H9 (cell line): ENCODE measurements at places on chromosomes 16 and 17.
A peak's percentile ranks its signal among the peaks of the same experiment; 100 is the strongest.

- no peak for DNase-seq
These were observed 124.0 kb downstream of the GP2 start for GRCh38 chr16:20203272-20203671.

DNA sequence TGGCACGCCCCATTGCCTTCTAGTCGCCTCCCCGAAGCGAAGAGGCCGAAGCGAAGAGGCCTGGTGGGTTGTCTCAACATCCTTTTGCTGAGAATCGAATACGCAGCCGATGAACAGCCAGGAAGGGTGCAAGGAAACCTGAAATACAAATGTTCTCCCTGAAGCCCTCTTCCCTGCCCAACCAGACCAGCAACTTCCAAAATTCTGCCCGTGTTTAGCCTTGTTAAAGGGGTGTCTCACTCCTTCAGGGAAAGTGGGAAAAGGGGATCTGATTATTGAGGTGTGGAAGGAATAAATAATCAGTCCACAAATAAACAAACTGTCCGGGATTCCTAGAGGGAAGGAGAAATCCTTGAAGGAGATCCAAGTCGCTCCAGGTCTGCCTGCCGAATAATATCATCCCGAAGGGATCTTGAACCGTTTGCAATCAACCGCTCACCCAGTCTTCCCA is 1.4 kb upstream of the FOXC2 start:
- peak; percentile 31 for DNase-seq

- no peak for DNase-seq
These were observed 51.6 kb downstream of the PRKCA start for GRCh38 chr17:66353937-66354401.

- DNase-seq: no peak
These were observed 14.9 kb upstream of the C16orf54 start for GRCh38 chr16:29760567-29761279.

GRCh38 chr17:50904518-50905459 is 38.6 kb upstream of the TOB1 start:
- no peak for DNase-seq

DNA sequence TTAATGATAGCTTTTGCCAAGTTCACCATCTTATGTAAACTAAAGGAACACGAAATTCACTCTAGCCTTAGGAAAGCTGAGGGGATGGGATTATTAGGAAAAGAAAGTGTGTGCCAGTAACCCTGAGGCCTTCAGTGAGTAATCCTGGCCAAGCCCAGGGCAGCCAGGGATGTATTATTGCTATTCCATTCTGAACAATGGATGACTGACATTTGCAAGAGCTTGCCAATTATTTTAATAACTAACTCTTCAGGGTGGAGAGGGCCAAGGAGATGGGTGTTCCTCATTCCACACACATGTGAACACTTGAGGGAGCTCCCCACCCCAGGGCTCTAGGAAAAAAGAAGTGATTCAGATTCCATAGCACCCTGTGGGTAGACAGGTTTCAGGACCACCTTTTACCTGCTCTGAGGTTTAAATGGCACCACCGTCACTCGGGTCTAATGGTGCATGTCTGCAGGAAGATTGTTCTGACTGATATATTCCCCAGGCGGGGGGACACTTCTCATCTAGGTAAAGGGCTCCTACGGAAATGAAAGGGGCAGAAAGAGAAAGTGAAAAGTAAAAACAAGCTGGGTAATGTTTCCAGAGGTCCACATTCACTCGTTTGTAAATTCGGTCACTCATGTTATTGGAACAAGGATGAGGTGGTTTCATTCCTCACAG is 41.5 kb downstream of the TK2 start:
- DNase-seq: no peak

DNA sequence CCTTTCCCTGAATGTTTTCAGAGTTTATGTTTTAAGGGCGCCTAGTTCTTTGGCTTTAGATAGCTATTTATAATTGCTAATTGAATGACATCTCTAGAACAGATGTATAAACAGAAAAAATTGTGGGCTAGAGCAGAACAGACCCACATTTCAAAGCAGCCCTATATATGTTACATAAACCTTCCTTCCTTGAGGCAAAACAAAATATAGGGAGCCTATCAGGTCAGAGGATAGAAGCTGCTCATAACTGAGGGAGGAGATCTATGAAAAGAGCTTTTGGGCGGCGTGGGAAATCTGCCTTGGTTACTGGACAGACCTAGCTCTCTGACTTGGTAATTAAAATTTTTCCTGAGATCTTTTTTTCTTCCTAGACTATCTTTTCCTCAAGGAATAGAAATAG is 68.4 kb downstream of the SPAG9 start:
- no peak for DNase-seq

DNA sequence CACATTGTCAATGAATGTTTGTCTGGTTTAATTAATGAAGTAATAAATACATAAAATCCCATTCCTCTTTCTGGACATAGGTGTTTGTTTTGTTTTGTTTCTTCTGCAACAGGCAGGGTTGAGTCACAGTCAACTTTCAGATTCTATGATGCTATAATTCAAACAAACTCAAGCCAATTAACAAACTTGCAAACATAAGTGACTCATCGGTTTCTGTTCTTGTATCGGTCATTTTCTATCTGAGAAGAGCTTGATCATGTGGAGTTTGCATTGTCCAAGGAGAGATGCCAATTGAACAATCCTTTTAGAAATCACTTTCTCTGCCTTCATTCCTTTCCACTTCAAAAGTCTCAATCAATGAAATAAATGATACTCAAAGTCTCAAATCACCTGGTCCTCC is 294.2 kb upstream of the C16orf82 start:
- no peak for DNase-seq

DNA sequence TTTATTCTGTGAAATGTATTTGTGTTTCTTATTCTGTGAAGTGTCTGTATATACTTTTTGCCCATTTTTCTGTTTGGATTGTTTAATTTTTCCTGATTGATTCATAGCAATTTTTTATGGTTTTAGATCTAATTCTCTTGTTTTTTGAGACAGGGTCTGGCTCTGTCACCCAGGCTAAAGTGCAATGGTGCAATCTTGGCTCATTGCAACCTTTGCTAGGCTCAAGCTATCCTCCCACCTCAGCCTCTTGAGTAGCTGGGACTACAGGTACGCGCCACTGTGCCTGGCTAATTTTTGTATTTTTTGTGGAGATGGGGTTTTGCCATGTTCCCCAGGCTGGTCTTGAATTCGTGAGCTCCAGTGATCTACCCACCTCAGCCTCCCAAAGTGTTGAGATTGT is 31.5 kb downstream of the NF1 start:
- DNase-seq: no peak

- DNase-seq: no peak
These were observed 157.1 kb downstream of the KATNIP start for GRCh38 chr16:27706866-27707685.

DNA sequence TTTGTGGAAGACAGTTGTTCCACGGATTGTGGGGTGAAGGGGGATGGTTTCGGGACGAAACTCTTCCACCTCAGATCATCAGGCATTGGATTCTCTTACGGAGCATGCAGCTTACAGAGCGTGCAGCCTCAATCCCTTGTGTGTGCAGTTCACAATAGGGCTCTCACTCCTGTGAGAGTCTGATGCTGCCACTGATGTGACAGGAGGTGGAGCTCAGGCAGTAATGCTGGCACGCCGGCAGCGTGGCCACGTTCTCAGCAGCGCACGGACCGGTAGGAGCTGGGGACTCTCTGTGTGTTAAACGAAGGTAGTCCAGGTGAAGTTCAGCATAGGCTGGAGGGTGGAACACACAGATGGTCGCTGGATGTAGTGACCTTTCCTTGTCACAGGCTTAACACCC is 37.8 kb downstream of the SEC14L1 start:
- no peak for DNase-seq
